Left ventricle myocardium inferior (tissue), 1 donor: ENCODE measurements at places on chromosomes 2 and 18. TPM values are rescaled to one million over a fixed set of nuclear protein-coding genes. Genes with fewer than 3 reads are reported as not detected.
A peak's percentile ranks its signal among the peaks of the same experiment; 100 is the strongest.

Gene KCTD1
- 6.4 TPM for total RNA-seq

Gene SLC4A5
- total RNA-seq, result 2.3 TPM

Gene FBXO41
- 0.55 TPM for total RNA-seq

Gene HOXD8
- 0.14 TPM for total RNA-seq

Gene SLC14A1
- 22.1 TPM for total RNA-seq

DNA sequence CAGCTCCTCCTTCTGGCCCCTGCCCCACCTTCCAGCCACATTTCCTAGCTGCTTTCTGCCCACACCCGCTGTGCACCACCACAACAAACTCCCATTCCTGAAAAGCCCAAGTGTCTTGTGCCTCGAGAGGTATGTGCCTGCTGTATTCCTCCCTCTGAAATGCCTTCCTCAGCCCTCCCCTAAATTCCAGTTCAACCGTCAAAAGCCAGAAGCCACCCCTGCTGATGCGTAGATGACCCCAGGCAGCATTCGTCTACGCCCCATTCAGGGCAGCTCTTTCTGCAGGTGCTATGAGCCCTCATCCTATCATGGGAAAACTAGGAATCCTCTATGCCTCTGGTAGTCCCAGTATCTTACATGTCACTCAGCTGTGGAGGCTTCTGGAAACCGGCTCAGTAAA is 71.7 kb downstream of the DNMT3A start:
- no peaks in the 10 kb centered on the region for H3K27me3 ChIP-seq
- peaks cover 23% of the 10 kb centered on the region for H3K4me1 ChIP-seq
- no peak overlapping the region for H3K27ac ChIP-seq
- no peak for DNase-seq
- H3K4me3 ChIP-seq, result no peak overlapping the region

DNA sequence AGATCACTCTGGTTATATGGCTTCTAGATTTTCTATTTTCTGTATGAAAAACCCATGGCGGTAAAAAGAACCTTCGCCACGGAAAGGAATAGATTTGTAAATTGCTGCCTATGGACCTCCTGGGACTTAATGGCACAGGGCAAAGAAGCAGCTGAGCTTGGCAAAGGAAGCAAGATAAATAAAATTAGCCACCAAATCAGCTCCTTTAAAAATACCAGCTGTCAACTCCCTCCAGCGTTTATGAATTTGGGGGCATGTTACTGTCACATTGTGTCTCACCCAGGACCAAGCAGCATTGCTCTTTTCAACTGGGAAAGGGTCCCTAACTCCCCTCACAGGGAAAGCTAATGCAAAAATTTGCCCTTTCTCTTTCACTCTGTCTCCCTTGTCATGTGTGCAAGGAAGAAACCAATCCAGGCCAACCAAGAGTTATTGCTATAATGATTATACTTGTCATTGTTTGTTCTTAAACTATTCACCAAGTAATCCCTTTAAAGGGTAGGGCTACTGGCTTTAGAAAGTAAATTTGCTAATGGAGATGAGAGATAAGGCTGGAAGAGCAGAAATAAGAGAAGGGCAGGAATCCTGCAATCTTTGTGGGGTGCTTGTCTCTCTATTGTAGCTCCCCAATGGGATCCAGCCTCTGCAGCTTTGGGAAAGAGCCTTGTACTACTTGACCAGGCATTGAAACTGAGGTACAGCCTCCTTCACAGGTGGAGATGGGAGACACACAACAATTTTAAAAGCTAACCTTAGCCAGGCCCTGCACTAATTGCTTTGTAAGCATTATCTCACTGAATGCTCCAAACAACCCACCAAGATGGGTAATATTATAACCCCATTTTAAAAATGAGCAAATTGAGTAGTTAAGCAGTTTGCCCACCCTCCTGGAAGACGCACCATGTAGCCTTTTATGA is 119.1 kb upstream of the KLF7 start:
- H3K36me3 ChIP-seq, result no peaks in the 10 kb centered on the region
- peak overlapping the region; percentile 78 for H3K27ac ChIP-seq
- H3K4me1 ChIP-seq, result peaks cover 36% of the 10 kb centered on the region
- H3K4me3 ChIP-seq, result no peak overlapping the region
- H3K27me3 ChIP-seq, result no peaks in the 10 kb centered on the region
- DNase-seq, result no peak

DNA sequence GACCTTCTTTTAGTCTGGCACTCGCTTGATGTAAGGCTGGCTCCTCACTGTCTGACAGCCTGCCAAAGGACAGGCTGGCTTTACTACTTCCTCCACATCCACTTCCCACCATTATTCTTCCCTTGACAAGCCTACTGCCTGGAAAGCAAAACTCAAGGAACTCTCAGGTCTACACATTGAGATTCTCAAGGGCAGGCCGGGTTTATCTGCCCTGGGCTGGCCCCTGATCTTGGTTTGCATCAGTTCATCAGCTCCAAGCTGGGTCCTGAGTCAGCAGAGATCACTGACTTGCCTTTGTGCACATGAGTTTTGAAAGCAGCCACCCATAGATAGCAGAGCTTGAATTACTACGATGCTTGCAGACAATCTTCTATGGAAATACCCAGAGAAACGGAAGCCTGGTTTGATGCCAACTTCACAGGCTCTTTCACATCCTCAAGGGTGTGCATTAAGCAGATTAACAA is 53.9 kb downstream of the KCTD18 start:
- H3K4me3 ChIP-seq, result no peak overlapping the region
- no peak for DNase-seq
- peak overlapping the region; percentile 2 for H3K27ac ChIP-seq
- no peaks in the 10 kb centered on the region for H3K27me3 ChIP-seq

GRCh38 chr2:26251893-26252292 is 7.2 kb downstream of the HADHB start:
- no peaks in the 10 kb centered on the region for H3K27me3 ChIP-seq
- peaks cover 97% of the 10 kb centered on the region for H3K4me1 ChIP-seq
- H3K27ac ChIP-seq, result peak overlapping the region; percentile 99
- peaks cover 6% of the 10 kb centered on the region for H3K36me3 ChIP-seq
- DNase-seq, result peak; percentile 69
- no peak overlapping the region for H3K4me3 ChIP-seq

DNA sequence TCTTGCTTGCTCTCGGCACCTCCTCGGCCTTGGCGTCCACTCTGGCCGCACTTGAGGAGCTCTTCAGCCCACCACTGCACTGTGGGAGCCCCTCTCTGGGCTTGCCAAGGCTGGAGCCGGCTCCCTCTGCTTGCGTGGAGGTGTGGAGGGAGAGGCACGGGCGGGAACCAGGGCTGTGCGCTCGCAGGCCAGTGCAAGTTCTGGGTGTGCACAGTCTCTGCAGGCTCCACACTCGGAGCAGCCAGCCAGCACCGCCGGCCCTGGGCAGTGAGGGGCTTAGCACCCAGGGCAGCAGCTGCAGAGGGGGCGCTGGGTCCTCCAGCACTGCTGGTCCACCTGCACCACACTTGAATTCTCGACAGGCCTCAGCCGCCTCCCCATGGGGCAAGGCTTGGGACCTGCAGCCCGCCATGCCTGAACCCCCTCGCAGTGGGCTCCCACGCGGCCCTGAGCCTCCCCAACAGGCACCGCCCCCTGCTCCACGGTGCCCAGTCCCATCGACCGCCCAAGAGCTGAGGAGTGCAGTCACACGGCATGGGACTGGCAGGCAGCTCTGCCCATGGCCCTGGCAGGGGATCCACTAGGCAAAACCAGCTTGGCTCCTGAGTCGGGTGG is 411.2 kb upstream of the CHAC2 start:
- H3K27ac ChIP-seq, result no peak overlapping the region
- H3K4me1 ChIP-seq, result no peaks in the 10 kb centered on the region
- H3K36me3 ChIP-seq, result no peaks in the 10 kb centered on the region
- no peak for DNase-seq
- H3K27me3 ChIP-seq, result no peaks in the 10 kb centered on the region
- H3K4me3 ChIP-seq, result no peak overlapping the region

DNA sequence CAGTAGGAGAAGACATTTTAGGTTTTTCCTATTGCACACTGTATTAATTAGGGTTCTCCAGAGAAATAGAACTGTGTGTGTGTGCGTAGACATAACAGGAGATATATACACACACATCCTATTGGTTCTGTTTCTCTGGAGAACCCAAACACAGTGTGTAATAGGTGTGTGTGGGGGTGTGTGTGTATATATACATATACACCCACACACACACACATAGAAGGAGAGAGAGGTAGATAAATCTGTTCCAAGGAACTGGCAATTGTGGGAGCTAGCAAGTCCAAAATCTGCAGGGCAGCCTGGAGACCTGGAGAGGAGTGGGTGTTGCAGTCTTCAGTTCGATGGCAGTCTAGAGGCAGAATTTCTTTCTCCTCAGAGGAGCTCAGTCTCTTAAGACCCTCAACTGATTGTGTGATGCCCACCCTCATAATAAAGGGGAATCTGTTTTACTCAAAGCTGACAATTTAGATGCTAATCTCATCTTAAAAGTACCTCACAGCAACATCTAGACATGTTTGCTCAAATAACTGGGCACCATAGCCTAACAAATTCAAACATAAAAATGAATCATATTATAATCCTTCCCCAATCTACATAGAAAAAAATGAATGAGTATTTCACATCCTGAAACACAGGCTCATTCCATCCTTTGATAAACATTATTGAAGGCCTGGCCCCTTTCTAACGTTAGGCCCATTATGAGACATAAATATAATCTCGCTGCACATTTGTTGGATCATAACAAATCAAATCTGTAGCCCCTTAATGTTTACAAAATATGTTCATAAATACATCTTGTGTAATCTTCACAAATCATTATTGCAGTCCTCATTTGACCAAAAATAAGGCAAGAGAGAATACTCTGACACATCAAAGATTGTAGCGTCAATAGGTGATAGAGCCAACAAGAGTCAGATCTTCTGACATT is 35.1 kb upstream of the RTN4 start:
- H3K27ac ChIP-seq, result no peak overlapping the region
- no peaks in the 10 kb centered on the region for H3K27me3 ChIP-seq
- DNase-seq, result no peak

DNA sequence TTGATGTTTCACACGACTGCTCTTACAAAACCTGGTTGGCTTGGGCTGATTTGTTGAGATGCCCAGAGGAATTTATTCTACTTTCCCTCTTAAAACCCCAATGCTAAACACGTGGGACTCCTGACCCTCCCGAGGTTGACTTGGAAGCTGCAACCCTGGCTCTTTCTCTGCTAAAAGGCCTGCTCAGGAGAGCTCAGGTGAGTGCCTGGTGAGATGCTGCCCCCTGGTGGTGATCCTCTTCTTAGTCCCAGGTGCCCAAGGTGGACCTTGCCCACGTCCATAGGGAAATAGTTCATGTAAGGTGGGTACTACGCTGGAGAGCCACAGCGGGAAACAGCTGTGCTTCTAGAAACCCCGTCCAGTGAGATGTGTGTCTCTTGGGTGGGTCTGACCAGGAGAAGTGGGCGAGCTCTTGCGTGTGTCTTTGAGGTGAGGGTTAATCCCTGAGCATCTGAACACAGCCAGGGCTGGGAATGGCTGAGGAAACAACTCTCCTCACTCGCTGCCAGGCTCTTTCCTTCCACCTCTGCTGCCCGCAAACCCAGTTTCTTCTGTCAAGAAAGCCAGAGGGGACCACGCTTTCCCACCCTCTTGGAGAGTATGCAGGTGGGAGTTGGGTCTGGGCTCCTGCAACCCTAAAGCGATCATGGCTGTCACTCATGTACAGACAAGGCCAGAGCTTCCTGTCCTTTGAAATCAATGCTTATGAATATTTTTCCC is 25.5 kb upstream of the PXDN start:
- H3K27ac ChIP-seq, result no peak overlapping the region
- no peaks in the 10 kb centered on the region for H3K4me1 ChIP-seq
- DNase-seq, result peak; percentile 47

- no peak for DNase-seq
- peaks cover 12% of the 10 kb centered on the region for H3K4me1 ChIP-seq
- peaks cover 12% of the 10 kb centered on the region for H3K27me3 ChIP-seq
- H3K27ac ChIP-seq, result no peak overlapping the region
Observed at GRCh38 chr18:5969989-5970403, 74.7 kb upstream of the TMEM200C start.

- no peaks in the 10 kb centered on the region for H3K4me1 ChIP-seq
- peaks cover 38% of the 10 kb centered on the region for H3K27me3 ChIP-seq
- H3K36me3 ChIP-seq, result no peaks in the 10 kb centered on the region
- H3K4me3 ChIP-seq, result no peak overlapping the region
Observed at GRCh38 chr2:233801357-233802131, 23.4 kb downstream of the MROH2A start.

DNA sequence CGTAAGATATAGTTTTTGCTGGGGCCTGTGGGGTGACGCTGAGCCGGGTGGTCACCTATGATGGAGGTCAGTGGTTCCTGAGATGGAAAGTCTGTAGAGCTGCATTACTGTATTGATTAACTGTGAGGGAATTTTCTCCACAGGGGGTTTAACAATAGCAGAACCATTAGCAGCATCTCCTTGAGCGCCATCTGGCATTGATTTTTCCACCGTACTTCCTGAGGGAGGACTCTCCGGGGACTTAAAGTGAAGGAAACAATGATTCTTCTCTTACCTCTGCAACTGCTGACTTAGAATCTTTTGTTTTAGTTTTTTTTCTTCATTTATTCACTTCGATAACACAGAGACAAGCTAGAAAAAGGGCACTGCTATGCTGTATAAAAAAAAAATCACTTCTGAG is 22.6 kb upstream of the RNF125 start:
- DNase-seq, result no peak
- H3K27me3 ChIP-seq, result peaks cover 6% of the 10 kb centered on the region
- no peak overlapping the region for H3K27ac ChIP-seq
- H3K4me3 ChIP-seq, result no peak overlapping the region
- no peaks in the 10 kb centered on the region for H3K36me3 ChIP-seq

GRCh38 chr2:144456680-144457079 is 63.2 kb downstream of the ZEB2 start:
- H3K4me1 ChIP-seq, result peaks cover 100% of the 10 kb centered on the region
- H3K4me3 ChIP-seq, result no peak overlapping the region
- DNase-seq, result no peak
